Cerebellum (tissue), 4 donors: ENCODE measurements at places on chromosomes 5 and 9.

- DNase-seq, result no peak
Measured at GRCh38 chr9:117526674-117527073, 111.8 kb upstream of the ASTN2 start.

GRCh38 chr5:170368586-170368985, 20.6 kb downstream of the KCNMB1 start:
- DNase-seq, result no peak

DNA sequence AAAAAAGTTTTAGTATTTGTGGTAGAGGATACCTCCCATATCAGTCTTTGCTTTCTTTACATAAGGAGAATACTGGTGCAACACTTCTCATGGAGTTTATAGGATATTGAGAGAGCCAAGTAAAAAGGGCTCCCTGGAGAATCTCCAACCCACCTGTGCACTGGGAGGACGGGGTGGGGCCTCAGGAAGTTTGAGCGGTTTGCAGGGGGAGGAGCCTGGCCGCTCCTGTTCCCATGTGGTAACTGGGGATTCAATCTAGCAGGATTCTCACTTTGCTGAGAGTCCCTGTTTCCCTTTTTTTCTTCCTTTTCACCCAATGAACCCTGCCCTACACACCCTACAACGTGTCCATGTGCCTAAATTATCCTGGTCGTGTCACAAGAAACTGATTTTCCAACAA, 82.8 kb downstream of the APTX start:
- DNase-seq, result no peak

DNA sequence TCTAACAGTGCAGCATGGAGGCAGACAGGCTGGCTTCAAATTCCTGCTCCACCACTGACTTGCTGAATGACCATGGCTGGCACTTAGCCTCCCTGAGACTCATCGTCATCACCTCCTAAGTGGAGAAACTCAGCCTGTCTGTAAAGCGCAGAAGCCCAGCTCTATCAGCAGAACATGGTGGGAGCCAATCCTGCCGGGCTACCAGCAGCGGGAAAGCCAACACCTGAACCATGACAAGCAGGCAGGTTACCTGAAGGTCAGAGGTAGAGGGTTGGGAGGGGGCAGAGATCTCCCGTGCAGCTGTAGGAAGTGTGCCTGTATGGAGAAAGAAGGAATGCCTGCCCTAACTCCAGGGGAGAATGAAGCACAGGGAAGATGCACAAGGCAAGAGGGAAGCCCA, 72.6 kb upstream of the LRRTM2 start:
- no peak for DNase-seq

DNA sequence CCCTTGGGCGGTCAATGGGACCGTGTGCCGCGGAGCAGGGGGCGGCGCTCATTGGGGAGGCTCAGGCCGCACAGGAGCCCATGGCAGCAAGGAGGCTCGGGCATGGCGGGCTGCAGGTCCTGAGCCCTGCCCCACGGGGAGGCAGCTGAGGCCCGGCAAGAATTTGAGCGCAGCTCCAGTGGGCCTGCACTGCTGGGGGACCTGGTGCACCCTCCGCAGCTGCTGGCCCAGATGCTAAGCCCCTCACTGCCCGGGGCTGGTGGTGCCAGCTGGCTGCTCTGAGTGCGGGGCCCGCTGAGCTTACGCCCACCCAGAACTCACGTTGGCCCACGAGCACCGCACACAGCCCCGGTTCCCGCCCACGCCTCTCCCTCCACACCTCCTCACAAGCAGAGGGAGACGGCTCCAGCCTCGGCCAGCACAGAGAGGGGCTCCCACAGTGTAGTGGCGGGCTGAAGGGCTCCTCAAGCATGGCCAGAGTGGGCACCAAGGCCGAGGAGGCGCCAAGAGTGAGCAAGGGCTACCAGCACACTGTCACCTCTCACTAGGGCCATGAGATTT, 141.1 kb upstream of the OR13F1 start:
- DNase-seq, result no peak

DNA sequence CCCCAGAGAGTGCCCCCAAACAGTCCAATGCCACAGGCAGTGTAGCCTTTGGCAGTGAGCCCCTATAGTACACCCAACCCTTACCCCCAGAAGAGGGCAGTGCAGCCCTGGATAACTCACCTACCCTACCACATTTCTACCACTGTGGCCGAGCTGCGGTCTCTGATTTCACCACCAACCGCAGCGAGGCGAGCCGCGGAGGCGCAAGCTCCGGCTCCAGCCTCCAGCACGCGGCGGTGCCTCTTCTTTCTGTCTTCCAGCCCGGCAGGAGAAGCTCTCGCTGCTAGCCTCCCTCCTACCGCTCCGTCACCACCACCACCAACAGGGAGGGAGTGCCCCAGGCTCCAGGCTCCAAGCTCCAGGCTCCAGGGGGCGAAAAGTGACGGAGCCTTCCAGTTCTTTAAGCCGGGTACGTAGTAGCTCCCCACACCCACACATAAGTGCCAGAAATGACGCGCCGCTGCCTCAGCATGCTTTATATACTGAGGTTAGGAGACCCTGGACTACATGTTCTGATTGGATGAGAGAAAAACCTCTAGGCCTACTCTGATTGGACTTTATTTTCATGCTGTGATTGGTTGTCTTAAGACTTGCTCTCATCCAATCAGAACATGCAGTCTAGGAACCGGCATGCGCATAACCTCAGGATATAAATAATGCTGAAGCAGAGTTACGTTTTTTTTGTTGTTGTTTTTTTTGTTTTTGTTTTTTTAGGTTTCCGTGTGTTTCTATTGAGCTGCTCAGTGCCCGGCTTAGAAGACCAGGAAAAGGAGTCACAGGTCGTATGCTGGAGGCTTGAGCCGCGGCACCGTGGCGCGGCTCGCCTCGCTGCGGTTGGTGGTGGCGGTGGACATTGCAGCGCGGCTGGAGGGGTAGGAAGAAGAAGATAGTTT, at the start of gene PCAT7:
Gene PCAT7 (plus strand): TSS at position 645 of the 893 bp plus-strand sequence.
- no peak for DNase-seq

- no peak for DNase-seq
Measured at GRCh38 chr5:107979291-107979690, 308.6 kb upstream of the EFNA5 start.

DNA sequence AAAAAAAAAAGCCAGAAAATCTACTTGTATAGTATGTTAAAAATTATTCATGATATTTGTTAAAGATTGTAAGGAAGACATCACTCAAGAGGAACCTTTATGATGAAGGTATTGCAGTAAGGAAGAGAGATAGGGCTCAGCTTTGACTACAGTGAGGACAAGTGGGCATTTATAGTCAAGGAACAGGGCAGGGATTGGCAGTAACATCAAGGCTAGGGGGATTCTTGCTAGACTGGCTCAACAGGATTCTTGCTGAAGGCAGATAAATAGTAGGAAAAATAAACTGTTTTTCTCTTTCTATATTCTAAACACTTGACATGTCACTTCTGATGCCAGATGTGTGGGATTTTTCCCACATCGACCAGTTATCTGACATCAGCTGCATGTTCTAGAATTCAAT, 96.7 kb downstream of the ITGA1 start:
- DNase-seq, result no peak

DNA sequence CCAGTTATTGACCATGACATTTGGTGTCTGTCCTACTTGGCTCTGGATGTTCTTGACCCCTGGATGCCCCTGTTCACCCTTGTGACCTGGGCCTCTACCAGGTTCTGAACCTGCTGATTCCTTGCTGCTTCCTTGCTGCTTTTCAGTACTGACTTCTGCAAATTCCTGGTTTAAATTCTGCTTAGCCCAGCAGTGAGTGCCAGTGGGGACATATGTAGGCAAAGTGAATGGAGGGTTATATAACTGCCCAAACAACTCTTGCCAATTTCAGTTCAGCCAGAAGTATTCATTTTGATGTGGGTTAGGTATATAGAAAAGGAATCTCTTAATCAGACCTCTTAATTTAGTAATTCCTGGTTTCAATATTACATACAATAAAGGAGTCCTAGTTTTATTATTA, 220.6 kb downstream of the TAF11L14 start:
- peak; percentile 38 for DNase-seq

GRCh38 chr5:127415034-127415433, 102.4 kb upstream of the PRRC1 start:
- DNase-seq, result no peak

DNA sequence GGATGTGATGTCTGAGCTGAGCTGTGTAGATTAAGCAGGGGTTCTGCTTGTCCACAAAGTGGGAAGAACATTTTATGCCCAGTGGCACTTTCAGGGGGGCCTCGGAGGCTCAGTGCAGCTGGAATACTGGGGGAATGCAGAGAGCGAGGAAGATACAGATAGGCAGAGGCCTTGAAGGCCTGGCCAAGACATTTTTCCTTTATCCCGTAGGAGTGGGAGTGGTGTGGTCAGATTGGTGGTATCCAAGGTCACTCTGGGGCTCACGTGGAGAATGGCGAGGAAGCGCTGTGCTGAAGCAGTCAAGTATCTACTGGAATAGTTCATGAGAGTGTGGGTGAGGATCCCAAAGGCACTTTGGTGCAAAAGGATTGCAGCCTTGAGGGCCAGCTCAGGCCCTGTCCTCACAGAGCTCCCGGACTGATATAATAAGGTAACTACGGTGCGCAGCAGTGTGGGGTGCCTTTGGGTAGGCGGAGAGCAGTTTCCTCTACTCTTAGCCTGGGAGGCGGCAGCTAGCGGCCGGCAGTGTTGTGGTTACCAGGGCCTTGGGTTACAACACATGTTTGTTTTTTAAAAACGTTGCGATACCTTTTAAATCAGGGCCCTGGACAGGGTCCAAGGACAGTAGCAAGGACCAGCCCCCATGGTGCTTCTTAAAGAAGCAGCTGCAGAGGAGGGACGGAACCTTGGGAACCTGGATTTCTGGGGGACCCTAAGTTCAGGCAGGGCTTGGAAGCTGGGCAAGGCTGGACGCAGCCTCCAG, 10.8 kb upstream of the CCDC69 start:
- DNase-seq, result no peak

GRCh38 chr5:39427229-39427628, 2.4 kb upstream of the DAB2 start:
- DNase-seq, result no peak

DNA sequence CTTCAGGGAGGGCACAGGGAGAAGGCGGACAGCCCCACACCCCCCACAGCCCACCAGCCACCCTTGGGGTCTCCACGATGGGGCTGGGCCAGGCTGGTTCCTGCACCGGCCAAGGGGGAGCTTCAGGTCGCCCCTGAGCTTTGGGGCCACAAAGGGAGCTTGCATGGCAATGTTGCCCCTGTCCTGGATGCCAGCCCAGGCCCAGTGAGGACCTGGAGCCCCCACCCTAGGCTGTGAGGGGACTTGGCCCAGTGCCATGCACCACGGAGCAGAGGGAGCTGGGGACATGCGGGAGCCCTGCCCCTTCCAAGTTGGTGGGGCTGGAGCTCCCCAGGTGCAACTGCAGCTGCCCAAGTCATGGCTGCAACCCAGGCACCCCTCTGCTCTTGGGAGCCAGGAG, 18.4 kb downstream of the TMEM38B start:
- DNase-seq, result no peak

GRCh38 chr9:20508242-20508641, 114.1 kb downstream of the MLLT3 start:
- DNase-seq, result no peak

- DNase-seq, result no peak
Measured at GRCh38 chr5:124252191-124252638, 494.2 kb downstream of the ZNF608 start.

DNA sequence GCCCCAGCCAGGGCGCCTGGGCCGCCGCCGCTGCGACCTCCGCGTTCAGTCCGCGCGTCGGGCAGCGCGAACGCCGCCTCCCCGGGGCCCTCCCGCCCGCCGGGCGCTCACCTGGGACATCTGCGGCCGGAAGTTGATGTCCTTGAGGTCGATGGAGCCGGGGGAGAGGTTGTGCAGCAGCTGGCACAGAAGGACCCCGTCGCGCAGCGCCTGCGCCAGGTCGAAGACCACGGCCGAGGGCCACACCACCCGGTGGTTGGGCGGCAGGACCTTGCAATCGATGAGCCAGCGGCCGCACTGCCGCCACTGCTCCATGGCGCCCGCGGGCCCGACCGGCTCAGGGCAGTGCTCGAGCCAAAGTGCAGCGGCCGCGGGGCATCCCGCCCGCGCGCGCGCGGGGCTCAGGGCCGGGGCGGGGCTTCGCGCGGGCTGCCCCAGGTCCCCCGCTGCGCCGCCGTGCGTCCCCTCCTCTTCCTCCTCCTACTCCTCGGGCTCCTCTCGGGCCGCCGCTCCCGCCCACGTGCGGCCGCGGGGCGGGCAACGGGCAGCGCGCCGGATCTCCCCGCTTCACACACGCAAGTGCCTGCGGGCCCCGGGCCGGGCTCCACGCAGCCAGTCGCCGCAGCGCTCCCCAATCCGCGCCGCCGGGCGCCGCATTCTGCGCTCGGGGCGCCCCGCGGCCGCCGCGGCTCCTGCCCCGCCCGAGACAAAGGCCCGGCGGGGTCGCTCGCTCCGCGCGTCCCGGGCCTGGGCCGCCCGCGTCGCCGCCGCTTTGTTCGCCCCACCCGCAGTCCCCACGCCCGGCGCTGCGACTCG, at the start of gene VAV2:
Gene VAV2 (minus strand): TSS at position 361 of the 816 bp plus-strand sequence. CDS start 46 bp downstream, at position 315.
- peak; percentile 30 for DNase-seq
